NCI-H2081 (cell line): ENCODE measurements at places on chromosomes 6 and 20.

DNA sequence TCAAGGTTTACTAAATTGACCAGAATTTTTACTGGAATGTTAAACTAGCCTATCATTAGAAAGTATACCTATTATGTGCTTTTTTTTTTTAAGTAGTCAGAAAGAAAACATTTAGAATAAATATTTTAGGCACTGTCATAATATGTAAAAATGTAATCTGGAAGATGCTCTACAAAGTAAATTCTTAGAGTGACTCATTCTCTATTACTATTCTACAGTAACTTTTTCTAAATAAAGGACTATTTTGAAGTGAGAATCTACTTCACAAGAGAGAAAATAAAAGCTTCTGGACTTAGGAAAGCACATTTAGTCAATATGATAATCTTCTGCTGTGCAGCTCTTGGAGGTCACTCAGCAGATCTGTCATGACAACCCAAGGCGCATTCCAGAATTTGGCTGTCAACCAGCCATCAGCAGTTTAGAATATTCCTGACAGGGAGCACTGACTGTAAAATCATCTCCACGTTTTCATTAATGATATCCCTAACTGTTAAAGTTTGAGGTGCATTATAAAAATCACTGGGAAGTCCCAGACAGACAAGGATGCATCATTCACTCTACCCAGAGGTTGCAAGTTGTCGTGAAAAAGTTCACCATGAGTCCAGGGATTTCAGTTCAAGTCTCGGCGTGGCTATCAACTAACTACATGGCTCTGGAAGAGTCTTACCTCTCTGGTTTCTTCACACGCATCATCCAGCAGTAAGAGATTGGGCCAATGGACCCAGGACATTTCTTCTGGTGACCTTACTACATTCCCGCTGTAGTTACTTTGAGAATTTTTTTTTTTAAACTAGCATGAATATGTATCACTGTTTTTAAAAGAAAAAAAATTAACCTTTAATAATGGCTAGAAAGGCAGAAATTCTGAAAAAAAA, 374.9 kb downstream of the GJA1 start:
- DNase-seq: no peak

- DNase-seq: no peak
Measured at GRCh38 chr6:77463861-77464494, 687 bp upstream of the HTR1B start.

GRCh38 chr6:19669206-19669605, 168.0 kb upstream of the ID4 start:
- DNase-seq: no peak

DNA sequence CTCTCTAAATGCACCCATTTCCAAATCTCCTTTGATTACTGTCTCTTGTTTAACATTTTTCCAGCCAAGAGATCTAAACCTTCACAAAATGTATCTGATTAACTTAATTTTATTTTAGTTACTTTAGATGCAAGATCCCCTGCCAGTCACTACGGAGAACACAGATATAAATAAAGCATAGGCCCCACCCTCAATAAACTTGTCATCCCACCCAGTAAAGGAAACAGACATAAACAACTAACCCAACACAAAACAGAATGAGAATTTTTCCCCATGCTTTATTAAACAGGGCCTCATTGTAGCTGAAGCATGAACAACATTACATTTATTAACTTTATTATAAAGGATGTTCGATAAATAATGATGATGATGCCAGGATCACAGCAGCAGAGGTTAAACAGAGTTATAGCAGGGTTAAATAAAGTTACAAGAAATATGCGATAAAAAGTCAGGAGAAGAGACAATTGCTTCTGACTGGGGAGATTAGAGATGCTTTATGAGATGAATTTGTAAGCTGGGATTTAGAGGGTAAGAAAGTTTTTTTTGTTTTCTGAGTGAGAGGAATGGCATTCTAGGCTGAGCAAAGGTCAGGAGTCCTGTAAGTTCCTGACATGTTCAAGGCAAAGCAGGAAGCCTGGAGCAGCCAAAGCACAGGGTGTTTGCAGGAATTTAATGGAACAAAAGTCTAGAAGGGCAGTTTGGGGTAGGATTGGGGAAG, 41.1 kb downstream of the TFAP2A start:
- no peak for DNase-seq

- DNase-seq: no peak
Measured at GRCh38 chr6:135331002-135331401, 149.9 kb downstream of the MYB start.

DNA sequence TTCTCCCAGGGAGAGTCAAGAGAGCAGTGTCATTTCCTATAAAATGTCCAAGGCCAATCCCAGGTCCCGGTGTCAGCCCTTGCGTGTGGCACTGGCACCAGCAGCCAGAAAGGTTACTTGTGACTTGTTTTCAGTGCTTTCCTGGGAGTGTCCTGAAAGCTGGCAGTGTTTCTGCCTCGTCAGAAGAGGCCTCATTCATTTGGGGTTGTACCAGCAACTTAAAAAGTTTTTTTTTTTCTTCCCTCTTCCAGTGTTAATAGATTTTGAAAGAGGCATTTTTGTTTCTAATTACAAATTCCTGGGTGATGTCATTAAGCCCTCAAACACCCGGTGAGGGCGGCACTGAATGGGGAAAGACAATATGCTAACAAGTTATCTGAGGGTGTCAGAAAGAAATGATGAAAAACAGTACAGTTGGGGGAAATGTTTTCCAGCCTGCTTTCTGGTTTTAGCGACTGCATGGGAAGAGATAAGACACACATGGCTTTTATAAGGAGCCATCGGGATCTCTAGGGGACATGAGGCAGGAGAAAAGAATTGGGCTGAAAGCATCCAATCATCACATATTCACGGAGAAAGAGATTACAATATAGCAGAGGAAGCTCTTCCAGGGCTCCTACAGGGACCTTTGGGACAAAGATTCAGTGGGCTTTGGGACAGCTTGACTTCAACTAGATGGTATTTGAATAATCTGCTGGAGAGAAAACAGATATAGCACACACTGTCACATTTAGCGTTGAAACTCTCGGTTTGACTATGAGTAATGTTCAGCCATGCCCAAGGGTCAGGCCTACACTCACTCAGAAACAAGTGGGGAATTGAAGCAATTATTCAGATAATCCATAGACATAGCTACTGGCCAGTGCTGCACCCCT, 153.0 kb downstream of the BCAS1 start:
- DNase-seq: no peak
